ENCODE measurements at places on chromosomes 1 and 21.
A peak's percentile ranks its signal among the peaks of the same experiment; 100 is the strongest.

DNA sequence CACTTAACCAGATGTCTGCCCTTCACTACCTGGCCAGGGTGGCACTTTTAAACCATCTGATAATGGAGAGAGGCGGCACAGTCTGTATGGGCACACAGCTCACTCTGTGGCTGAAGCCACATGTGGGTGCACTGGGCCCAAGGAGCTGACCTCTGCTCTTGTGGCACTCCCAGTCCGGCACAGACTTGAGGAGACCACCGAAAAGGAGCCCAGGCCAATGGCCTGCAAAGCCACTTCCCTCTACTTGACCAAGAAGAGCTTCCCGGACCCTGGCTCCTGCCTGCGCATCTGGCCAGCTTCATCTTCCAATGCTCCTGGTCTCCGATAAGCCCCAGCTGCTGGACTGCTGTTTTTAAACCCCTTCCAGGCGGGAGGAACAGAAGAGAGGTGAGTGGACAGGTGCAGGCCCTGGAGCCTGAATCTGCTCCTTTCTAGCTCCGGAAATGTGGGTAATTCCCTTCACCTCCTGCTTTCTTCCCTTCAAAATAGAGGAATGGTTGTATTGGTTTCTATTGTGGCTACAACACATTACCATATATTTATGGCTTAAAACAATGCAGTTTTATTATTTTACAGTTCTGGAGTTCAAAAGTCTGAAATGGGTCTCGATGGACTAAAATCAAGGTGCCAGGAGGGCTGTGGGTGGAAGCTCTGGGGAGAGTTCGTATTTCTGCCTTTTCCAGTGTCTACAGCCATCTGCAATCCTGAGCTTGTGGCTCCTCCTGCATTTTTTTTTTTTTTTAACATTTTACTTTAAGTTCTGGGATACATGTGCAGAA is 11.6 kb downstream of the GNG4 start:
- no peak for DNase-seq

- DNase-seq: no peak
Measured at GRCh38 chr1:34477632-34478141, 277.2 kb upstream of the GJB5 start.

- peak; percentile 40 for DNase-seq
Measured at GRCh38 chr21:32994305-32994704, 31.4 kb upstream of the OLIG2 start.

DNA sequence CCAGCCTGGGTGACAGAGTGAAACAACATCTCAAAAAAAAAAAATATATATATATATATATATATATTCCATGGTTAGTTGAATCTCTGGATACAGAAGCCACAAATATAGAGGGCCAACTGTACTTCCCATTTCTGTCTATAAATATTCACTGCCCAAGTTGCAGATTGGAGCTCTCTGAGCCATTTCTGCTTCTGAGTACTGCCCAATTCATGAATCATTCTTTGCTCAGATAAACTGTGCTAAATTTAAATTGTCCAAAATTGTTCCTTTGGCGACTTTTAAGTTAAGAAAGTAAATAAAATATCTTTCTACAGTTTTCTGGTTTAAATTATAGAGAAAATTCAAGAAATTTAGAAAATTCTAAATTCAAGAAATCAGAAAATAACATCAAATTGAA is 23.2 kb upstream of the C1orf146 start:
- no peak for DNase-seq

DNA sequence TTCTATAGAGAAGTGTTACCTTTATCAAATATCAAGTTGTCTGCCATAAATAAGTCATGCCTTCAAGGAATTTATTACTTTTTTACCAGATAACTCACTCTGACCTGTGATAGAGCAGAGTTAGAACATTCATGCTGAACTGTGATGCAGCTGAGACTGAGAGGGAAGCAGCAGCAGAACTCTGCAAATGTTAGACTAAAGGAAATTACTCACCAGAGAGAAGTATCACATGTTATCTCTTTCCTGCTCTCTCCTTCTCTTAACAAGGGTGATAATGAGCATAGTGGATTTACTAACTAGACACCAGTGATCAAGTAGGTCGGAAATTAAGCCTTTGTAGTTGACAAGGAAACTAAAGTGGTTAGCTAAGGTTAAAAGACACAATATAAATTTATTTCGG is 181.6 kb downstream of the RASAL2 start:
- no peak for DNase-seq
